ENCODE measurements at places on chromosomes 16 and 17. TPM values are rescaled to one million over a fixed set of nuclear protein-coding genes. Genes with fewer than 3 reads are reported as not detected.

MMP2 gene
- total RNA-seq = 405 TPM

NTN3 gene
- total RNA-seq = not detected

KRTAP9-8 gene
- total RNA-seq = not detected

HIGD1B gene
- total RNA-seq = not detected

Measured in LHCN-M2 (cell line).